ENCODE measurements at places on chromosomes 6 and 20.

DNA sequence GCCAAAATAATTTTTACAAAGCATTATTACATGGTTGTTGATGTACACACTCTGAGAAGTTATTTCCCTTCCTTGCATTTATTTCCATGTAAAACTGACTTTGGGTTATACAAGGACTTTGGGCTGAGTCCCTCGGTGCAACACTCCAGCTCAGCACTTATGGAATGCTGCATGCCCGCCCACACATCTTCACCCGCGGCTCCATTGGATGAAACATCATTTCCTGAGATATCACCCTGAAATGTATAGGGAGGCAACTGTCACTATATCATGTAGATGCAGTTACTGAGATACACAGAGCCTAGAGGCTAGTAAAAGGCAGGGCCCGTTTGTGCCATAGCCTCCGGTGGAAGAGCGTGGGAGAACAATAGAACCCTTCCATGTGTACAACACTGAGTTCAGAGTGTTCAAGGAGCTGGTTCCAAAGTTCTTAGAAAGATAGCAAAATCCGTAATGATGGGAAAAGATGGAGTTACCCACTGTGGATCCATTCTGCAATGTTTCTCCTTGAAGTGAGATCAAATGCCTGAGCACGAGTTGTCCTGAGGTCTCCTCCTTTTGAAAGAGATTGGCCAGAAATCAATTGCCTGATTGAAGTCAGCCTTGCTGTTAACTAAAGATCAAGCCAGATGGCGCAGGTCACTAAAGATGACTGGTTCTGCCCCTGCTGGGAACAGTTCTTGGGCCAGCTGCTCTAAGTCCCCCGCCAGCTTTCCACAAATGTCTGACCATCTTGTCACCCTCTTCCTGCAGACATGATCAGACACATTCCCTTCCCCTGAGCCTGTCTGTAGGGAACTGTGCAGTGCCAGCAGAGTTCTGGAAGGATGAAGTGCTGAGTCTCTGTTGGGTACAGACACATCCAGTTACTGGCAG, 100.9 kb upstream of the IYD start:
- DNase-seq, result no peak

DNA sequence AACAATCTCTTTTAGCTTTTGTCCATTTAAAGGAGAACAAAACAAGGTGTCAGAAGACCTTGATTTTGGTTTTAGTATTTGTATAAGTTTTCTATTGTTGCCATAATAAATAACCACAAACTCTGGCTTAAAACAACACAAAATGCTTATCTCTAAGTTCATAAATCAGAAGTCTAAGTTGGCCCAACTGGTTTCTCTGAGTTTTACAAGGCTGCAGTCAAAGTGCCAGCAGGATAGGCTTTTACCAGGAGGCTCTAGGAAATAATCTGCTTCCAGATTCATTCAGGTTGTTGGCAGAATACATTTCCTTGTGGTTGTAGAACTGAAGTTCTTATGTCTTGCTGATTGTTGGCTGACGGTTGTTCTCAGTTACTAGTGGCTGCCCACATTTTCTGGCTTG, 147.2 kb upstream of the HMGCLL1 start:
- no peak for DNase-seq

DNA sequence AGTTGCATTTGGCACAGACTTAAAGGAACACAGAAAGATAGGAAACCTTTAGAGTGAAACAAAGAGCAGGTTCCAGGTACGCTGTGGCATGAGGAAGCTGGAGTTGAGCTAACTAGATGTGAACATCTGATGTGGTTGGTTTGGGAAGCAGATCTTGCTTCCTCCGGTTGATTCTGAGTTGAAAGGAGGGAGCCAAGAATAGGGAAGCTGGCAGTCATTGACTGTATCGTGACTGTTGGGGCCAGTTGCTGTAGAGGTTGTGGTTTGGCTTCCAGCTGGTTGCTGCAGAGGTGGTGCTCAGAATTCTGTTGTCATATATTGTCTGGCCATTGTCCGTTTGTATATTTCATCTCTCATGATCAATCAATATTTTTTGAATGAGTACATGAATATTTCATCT, 325.9 kb downstream of the PLCB1 start:
- no peak for DNase-seq

GRCh38 chr6:41193171-41193734, 7.7 kb downstream of the TREML2 start:
- no peak for DNase-seq

DNA sequence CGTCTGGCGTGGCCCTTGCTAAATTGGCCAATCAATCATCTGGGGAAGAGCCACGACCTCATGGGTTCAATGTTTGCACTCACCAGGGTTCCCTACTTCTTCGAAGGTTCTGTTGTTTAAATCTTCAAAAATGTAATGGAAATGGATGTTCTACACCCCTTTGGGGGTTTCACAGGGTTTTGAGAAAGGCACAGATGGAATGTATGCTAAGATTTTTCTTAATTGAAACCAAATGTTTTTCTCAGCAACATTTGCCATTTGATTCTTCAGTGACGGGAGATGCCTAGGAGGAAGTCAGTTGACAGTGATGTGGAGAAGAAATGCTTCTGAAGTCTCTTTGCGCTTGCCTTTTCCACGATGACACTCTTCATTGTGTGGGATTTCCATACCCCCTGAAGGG, 312.3 kb downstream of the ESR1 start:
- DNase-seq, result no peak

GRCh38 chr6:42423244-42423643, 28.5 kb downstream of the TRERF1 start:
- DNase-seq, result peak; percentile 30

- no peak for DNase-seq
Observed at GRCh38 chr20:59667981-59668515, 63.7 kb downstream of the PHACTR3 start.

GRCh38 chr6:127276331-127276730, 9.7 kb downstream of the RNF146 start:
- DNase-seq, result no peak

DNA sequence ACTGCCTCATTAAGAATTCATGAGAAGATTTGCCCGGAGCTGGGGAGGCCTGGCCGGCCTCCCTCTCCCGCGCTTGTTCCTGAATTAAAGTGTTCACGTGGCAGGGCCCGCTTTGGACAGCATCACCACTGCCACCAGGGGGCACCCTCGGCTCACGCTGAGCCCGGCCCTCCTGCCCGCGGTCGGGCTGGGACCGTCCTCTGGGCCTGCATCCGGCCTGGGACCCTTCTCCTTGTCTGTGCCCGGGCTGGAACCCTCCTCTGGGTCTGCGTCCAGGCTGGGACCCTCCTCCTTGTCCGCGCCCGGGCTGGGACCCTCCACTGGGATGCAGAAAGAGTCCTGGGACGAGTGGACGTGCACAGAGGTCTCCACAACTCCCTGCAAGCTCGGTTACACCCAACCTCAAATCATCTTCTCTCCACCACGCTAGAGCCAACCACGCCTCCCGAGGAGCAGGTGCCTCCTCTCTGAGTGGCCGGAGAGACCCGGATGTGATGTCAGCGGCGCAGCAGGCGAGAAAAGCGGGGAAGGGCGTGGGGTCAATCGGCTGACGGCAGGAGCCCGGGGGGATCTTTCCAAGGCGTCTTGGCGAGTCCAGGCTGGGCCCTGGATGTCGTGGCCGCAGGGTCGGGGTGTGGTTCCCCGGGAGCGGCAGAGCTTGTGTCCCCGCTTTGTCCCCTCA, 50.9 kb upstream of the DACT2 start:
- no peak for DNase-seq

- no peak for DNase-seq
Observed at GRCh38 chr6:168724033-168724432, 283.0 kb downstream of the SMOC2 start.

DNA sequence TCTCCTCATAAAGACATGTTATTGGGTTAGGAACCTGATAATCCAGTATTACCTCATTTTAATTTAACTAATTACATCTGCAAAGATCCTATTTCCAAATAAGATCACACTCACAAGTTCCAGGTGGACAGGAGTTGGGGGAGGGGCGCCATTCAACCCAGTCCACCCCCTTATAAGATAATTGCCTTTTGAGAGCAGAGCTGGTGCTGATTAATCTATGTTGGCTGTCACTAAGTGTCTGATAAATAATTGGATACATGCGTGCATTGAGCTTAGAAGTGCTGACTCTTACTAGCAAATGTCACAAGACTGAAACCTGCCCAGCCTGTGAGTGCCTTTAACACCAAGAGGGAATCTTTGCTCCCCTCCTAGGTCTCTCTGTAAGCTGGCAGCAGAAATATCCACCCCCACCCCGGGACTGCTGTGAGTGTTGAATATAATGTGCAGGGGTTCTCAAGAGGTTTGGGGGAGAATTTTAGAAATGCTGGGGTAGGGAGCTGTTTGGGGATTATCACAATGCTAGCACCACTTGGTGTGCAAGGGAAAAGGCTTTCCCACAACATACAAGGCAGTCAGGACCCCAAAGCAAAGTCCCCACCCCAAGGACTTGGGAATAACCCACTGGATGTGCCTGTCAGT, 87.5 kb downstream of the ANKRD60 start:
- DNase-seq, result no peak

DNA sequence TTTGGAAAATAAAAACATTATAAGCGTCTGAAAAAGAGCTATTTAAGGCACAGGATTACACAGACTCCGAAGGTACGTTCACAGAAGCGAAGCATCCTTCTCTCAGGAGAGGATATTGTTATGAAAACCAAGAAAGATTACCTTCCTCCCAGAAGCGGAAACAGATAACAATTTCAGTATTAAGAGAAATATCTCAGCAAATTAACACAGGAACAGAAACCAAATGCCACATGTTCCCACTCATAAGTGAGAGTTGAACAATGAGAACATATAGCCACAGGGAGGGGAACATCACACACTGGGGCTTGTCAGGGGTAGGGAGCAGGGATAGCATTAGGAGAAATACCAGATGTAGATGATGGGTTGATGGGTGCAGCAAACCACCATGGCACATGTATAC, 109.7 kb downstream of the CDK19 start:
- no peak for DNase-seq

- no peak for DNase-seq
Observed at GRCh38 chr20:57558614-57559288, 2.2 kb upstream of the PCK1 start.

DNA sequence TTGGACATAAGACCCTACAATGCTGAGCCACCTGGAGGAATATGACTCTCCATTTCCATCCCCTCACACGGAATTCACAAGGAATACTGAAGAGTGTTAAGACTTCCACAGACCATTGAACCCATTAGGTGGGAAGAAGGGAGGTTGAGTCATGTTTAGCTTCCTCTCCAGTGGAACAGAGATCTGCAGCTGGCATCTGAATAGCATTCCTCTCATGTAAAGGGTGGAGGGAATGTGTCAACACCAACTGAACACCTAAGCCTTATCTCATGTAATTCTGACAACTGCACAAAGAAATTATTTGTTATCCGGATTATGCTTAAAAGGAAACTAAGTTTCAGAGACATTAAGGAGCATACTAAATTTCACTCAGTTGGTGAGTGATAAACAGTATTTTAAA, 705.9 kb downstream of the MAFB start:
- DNase-seq, result no peak

DNA sequence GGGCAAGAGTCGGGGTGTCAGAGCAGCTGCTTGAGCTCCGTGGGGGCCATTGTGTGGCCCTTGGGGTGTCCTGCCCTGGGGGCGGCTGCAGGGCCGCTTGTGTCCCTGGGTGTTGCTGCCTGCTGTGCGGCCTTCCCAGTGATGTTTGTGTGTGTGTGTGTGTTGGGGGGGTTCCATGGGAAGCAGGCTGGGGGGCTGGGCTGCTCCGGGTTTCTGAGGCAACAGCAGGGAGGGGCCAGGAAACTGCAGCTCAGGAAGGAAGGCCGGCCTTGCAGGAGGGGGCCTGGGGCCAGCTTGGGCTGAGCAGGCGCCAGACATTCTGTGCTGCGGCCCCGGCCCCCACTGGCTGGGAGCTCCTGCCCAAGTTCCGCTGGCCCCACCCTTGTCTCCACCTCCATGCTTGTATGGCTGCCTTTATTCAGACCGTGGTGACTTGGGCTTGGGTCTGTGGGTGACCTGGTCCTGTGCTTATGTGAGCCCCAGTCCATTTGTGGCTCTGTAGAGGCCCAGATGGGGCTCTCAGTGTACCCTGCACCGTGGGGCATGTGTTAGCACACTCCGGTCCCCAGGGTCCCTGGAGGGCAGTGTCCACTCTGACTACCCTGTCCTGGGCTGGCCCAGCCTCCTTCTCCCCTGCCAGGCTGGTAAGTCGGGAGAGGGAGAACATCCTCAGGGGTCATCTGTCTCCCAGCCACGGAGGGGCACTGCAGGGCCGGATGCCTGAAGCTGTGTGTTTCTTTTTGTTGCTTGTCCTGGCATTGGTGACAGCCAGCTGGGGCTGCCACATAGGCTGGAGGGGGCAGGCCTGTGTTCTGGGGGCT, 4.6 kb upstream of the SOX18 start:
- DNase-seq, result no peak

DNA sequence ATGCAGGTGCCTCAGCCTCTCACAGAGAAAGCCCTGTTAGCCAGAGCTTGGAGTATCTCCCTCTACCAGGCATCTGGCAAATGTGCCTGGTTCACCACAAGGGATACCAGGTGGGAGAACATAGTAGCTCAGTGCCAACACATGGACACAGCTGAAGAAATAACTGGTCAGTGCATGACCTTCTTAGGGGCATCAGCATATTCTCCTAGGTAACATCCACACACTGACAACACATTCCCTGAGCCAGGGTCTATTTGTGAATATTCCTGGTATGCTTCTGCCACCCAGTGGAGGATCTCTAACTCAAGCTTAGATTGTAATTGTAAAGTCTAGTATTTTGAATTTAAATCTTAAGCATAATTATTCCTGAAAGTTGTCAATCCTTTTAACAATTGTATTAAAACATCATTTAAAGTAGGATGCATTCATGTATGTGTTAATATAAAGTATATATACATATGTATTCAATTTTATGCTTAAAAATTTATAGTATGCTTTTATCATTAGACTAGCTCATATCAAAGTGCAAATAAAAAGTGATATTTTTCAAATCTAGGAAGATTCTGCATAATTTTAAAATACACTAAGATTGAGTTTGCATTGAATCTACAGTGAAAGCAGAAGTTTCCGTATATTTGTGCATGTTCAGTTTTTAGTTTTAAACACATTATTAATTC, 45.3 kb upstream of the COL21A1 start:
- no peak for DNase-seq

DNA sequence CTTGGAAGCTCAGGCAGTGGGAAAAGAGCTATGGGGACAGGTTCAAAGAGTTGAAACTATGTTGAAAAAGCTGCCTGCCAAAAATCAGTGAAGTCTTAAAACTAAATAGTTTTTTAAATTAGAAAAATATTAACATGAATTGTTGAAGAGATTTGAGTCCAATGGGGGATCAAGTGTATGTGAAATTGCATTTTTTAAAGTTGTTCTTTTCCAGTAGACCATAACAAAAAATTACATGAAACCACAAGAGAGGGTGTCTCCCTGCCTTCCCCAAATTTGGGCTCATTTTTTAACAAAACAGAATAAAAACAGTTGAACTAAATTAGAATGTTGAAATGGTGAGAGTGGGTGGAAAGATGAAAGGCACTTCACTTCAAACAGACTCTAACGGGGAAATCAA, 31.5 kb upstream of the COL10A1 start:
- no peak for DNase-seq

GRCh38 chr6:133769463-133769862, 119.5 kb upstream of the TCF21 start:
- no peak for DNase-seq

GRCh38 chr20:45944151-45944964, 9.9 kb downstream of the PCIF1 start:
- DNase-seq, result no peak

All from T-cell (primary cell).